Breast epithelium (tissue), 4 donors: ENCODE measurements at places on chromosomes 1 and 21. TPM values are rescaled to one million over a fixed set of nuclear protein-coding genes. Genes with fewer than 3 reads are reported as not detected.

DNA sequence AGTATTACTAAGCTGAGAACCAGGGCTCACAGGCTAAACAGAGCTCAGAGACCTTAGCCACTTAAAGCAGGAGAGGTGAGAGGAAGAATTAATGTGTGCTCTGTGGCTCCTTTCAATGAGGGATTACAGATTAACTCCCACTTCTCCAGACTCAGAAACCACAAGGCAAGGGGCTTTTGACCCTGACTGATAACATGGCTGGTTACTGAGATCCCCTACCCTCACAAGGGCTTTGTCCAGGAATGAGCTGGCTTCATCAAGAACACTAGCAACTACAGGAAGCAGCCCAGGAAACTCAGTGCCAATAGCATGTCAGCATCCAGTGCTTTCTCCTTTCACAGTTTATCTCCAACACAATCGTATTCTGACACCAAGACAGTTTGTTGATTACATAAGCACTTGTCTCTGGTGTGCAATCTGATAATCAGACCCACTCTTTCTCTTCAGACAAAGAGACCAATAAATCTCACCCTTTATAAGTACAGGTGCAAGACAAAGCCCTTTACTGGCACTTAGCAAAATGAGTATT lies 38.8 kb downstream of the ERI3 start:
- H3K36me3 ChIP-seq: no peaks in the 10 kb centered on the region
- DNase-seq: no peak

DHRS3 gene
- 117 TPM for total RNA-seq

DNA sequence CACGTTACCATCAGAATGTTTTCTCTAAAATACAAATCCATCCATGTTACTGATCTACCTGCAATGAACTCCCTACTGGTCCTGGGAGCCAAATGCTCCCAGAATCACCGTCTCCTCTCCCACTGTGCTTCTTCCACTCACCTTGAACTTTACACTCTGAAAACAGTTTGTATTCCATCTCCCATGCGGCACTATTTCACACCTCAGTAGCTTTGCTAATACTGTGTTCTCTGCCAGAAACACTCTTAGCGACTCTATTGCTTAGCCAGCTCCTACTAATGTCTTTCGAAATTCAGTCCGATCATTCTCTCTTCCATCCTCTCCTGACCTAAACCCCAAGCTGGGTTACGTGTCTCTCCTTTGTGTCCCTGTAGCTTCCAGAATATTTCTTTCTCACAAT lies 284.4 kb upstream of the DUSP10 start:
- H3K36me3 ChIP-seq: no peaks in the 10 kb centered on the region
- H3K4me1 ChIP-seq: no peaks in the 10 kb centered on the region
- H3K27me3 ChIP-seq: no peaks in the 10 kb centered on the region
- H3K27ac ChIP-seq: no peak overlapping the region
- no peak for DNase-seq
- H3K4me3 ChIP-seq: no peak overlapping the region

GRCh38 chr1:232634096-232634495 lies 4.2 kb upstream of the SIPA1L2 start:
- no peaks in the 10 kb centered on the region for H3K27me3 ChIP-seq
- DNase-seq: peak; percentile 75

ERVH48-1 gene
- total RNA-seq: not detected

DNA sequence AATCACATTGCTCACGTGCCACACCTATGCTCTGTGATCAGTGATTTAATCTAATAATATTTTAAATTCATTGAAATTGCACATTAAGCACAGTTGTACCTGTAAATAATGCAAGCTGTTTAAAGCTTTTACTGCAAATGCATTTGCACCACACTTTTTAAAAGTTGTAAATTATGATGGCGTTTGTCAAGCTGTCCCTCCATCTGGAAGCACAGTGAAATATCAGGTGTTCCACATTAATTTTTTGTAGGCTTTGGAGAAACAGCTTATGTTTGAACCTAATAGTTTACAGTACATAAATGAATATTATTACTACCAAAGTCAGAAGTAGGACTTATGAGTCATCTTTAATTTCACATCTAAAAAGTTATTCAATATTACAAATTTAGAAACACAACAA lies 3.0 kb upstream of the DPYD start:
- no peaks in the 10 kb centered on the region for H3K27me3 ChIP-seq
- H3K27ac ChIP-seq: no peak overlapping the region
- no peak overlapping the region for H3K4me3 ChIP-seq
- no peaks in the 10 kb centered on the region for H3K36me3 ChIP-seq
- no peak for DNase-seq
- no peaks in the 10 kb centered on the region for H3K4me1 ChIP-seq

GRCh38 chr21:38525454-38525853 lies 27.2 kb upstream of the ERG start:
- no peaks in the 10 kb centered on the region for H3K4me1 ChIP-seq
- no peak for DNase-seq
- no peak overlapping the region for H3K4me3 ChIP-seq
- no peak overlapping the region for H3K27ac ChIP-seq
- no peaks in the 10 kb centered on the region for H3K36me3 ChIP-seq
- H3K27me3 ChIP-seq: no peaks in the 10 kb centered on the region

HOOK1 gene
- 0.16 TPM for total RNA-seq

WARS2 gene
- total RNA-seq: 21.1 TPM

HSD3B2 gene
- total RNA-seq: not detected

GRCh38 chr1:156245451-156246232 lies 2.2 kb downstream of the PAQR6 start:
- no peaks in the 10 kb centered on the region for H3K4me1 ChIP-seq
- H3K27me3 ChIP-seq: no peaks in the 10 kb centered on the region
- no peaks in the 10 kb centered on the region for H3K36me3 ChIP-seq
- DNase-seq: no peak

LCE6A gene
- total RNA-seq: not detected

DNA sequence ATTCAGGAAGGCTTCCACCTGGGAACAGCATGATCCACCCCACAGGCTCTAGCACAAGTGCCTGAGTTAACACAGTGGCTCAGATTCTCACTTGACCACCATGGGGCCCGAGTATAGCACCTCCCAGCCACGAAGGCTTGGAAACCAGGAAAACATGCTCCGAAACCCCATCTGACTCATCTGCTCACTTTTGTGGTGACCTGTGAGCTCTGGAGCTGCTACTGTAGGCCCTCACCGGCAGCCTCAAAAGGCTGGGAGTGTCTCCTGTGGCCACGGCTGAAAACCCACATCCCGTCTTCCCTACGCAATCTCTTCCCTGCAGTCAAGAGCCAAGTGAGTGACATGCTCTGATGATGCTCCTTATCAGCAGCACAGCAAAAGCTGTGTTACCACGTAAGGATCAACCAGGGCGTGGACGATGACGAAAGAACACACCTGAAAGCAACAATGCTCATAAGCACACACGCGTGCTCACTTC lies 81.4 kb downstream of the TGFBR3 start:
- no peak overlapping the region for H3K4me3 ChIP-seq
- H3K36me3 ChIP-seq: no peaks in the 10 kb centered on the region
- no peaks in the 10 kb centered on the region for H3K4me1 ChIP-seq
- H3K27ac ChIP-seq: peak overlapping the region; percentile 79

ASCL5 gene
- total RNA-seq: not detected

GRCh38 chr1:119462964-119463363 lies 44.0 kb upstream of the HSD3B1 start:
- H3K27ac ChIP-seq: no peak overlapping the region
- H3K27me3 ChIP-seq: no peaks in the 10 kb centered on the region
- no peak for DNase-seq

GRCh38 chr1:241600496-241600901 lies 39.7 kb downstream of the CHML start:
- no peak for DNase-seq
- H3K4me1 ChIP-seq: no peaks in the 10 kb centered on the region
- H3K36me3 ChIP-seq: no peaks in the 10 kb centered on the region
- H3K27ac ChIP-seq: no peak overlapping the region

TMEM240 gene
- total RNA-seq: 3.5 TPM

TMEM269 gene
- total RNA-seq: under 0.01 TPM

SYDE2 gene
- 15.4 TPM for total RNA-seq
